ENCODE measurements at places on chromosomes 11 and 22. TPM values are rescaled to one million over a fixed set of nuclear protein-coding genes. Genes with fewer than 3 reads are reported as not detected.

DNA sequence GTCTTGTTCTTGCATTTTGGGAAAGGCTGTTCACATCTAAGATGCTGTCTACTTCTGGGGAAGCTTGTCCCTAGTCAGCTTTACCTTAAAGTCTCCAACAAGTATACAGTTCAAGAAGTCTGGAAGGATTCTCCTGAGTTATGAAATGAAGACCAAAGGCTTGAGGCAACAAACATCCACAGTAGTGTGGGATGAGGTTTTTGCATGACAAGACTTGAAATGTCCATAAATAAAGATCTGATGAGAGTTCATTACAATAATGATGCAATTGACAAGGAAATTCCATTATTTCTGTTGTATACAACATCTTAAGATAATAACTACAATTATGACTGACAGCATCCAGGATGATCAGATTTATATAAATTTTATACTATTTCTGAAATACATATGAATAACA, 21.3 kb upstream of the KDM4E start:
- H3K27me3 ChIP-seq, result no peaks in the 10 kb centered on the region
- no peak for DNase-seq
- H3K4me3 ChIP-seq, result no peak overlapping the region
- peaks cover 14% of the 10 kb centered on the region for H3K4me1 ChIP-seq
- no peaks in the 10 kb centered on the region for H3K36me3 ChIP-seq

FAM180B gene
- not detected for total RNA-seq

DNAJB13 gene
- total RNA-seq, result 0.46 TPM

- H3K4me3 ChIP-seq, result no peak overlapping the region
- H3K27ac ChIP-seq, result no peak overlapping the region
- H3K27me3 ChIP-seq, result no peaks in the 10 kb centered on the region
Measured at GRCh38 chr11:130054966-130055365, 14.7 kb upstream of the APLP2 start.

GRCh38 chr11:13897646-13898276, 64.8 kb upstream of the SPON1 start:
- H3K27ac ChIP-seq, result no peak overlapping the region
- H3K4me3 ChIP-seq, result no peak overlapping the region
- no peaks in the 10 kb centered on the region for H3K36me3 ChIP-seq
- H3K27me3 ChIP-seq, result no peaks in the 10 kb centered on the region

DNA sequence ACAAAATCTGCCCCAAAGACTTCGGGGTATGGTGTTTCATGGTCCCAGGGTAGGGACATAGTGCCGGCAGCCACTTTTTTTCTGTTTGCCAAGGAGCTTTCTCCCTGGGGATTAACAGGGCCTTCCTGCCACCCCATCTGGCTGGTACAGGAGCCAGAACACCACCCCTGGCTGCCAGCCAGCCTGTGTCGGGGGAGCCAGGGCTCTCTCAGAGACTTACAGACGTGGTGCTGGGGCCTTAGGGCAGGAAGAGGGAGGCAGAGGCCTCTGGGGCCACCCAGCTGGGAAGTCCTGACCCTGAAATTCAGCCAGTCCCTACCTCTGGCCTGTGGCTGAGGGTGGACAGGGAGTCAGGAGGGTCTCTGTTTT, 52.4 kb upstream of the CDON start:
- peak; percentile 45 for DNase-seq
- H3K36me3 ChIP-seq, result no peaks in the 10 kb centered on the region
- no peak overlapping the region for H3K4me3 ChIP-seq
- H3K4me1 ChIP-seq, result peaks cover 45% of the 10 kb centered on the region
- H3K27ac ChIP-seq, result no peak overlapping the region

DNA sequence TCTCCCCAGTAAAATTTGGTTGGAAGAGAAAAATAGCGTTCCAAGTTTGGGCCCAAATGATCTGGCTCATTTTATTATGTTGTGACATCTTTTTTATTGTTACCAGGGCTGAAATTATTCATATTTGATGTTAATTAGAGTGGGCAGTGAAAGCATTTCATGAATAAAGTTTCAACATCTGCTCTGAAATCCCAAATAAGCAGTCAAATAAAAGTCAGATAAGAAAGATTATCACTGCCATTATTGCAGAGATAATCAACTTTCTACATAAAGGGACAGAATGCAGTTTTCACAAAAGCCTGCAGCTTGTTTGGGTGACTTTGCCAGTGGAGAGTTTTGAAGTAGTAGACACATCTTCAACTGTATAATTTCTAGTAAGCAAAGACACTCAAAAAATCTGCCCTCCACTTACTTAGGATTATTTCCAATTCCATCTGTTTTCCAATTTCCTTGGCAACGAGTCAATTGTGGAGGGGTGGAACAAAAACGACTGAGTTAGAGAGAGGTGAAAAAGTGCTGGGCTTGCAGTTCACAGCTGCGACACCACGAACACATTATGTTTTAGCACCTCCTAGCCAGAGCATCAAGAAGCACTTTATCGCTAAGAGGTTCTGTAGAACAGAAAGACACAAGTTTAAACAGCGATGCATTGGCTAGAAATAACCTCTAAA, 9.0 kb downstream of the TECTA start:
- H3K4me3 ChIP-seq, result no peak overlapping the region
- peaks cover 41% of the 10 kb centered on the region for H3K27me3 ChIP-seq
- H3K27ac ChIP-seq, result no peak overlapping the region
- no peak for DNase-seq
- no peaks in the 10 kb centered on the region for H3K4me1 ChIP-seq

DNA sequence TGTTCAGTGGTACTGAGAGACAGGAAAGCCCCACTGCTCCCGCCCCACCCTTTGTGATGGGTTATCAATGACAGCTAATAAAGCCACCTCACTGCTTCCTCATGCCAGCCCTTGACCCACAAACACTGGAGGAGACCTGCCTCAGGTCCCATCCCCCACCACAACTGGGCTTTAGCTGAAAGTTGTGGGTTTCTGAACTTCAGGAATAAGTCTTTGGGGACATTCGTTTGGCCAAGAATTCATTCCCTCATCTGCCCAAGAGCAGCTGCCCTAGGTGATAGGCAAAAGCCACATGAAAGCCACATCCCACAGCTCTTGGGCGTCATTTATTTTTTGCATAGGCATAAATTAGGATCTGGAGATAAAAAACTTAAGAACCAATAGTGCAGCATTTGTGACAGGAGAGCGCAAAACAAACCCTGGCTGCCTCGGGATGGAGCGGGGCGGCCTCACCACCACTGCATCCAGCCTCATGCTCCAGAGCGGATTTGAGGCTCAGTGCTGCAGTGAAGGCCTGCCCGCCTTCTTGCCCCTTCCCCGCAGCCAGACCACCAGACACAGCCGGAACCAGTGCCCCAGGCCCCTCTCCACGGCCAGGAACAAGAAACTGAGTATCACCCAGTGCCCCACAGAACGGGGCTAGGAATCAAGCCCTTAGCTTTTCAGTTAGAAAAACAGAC, 21.2 kb downstream of the SUN2 start:
- peaks cover 6% of the 10 kb centered on the region for H3K4me1 ChIP-seq
- DNase-seq, result no peak
- H3K36me3 ChIP-seq, result peaks cover 16% of the 10 kb centered on the region
- no peak overlapping the region for H3K27ac ChIP-seq
- no peaks in the 10 kb centered on the region for H3K27me3 ChIP-seq
- H3K4me3 ChIP-seq, result no peak overlapping the region

Measured in PC-3 (cell line).